ENCODE measurements at places on chromosomes 3 and 15. TPM values are rescaled to one million over a fixed set of nuclear protein-coding genes. Genes with fewer than 3 reads are reported as not detected.

The VGLL4 gene
- total RNA-seq = 33.2 TPM

The PCLAF gene
- total RNA-seq = 145 TPM

The KY gene
- total RNA-seq = 0.07 TPM

The IGSF11 gene
- total RNA-seq = 4.4 TPM

The DISP2 gene
- total RNA-seq = 1.3 TPM

The CASR gene
- total RNA-seq = not detected

Data from A549 treated with ZK216348 at 1 μM for 4 hours (cell line).